Panc1 (cell line): ENCODE measurements at places on chromosomes 5 and 9.

- no peak for DNase-seq
These were observed 11.0 kb downstream of the IFNA21 start for GRCh38 chr9:21155501-21155900.

- no peak for DNase-seq
These were observed 14.9 kb upstream of the GFPT2 start for GRCh38 chr5:180367991-180368390.

DNA sequence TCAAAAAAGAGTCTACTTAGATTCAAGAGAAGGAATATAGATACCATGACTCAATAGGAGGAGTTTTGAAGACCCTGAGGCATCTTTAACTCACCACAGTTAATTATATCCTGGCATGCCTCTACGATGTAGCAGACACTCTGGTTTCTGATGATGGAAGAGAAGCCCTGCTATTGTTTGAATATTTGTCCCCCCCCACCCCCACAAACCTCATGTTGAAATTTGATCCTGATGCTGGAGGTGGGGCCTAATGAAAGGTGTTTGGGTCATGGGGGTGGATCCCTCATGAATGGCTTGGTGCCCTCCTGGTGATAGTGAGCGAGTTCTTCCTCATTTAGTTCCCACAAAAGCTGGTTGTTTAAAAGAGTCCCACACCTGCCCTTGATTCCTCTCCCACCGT lies 147.9 kb upstream of the TBCA start:
- DNase-seq, result no peak

DNA sequence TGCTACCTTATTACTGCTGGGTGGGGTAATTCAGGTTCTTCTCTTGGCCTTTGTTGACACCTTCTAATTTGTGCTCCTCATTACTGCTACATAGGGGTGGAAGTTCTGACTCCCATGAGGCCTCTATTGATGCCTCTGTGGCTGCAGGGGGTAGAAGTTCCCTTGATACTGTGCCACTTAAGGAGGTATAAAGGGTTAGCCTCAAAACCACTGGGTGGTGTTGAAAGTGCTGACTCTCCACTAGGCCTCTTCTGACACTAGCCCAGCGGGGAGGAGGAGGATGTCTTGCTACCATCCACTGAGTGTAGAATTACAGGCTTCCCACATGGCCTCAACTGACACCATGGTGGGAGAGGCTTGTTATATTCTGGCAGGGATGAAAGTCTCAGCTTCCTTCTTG lies 36.7 kb upstream of the CCDC112 start:
- no peak for DNase-seq

DNA sequence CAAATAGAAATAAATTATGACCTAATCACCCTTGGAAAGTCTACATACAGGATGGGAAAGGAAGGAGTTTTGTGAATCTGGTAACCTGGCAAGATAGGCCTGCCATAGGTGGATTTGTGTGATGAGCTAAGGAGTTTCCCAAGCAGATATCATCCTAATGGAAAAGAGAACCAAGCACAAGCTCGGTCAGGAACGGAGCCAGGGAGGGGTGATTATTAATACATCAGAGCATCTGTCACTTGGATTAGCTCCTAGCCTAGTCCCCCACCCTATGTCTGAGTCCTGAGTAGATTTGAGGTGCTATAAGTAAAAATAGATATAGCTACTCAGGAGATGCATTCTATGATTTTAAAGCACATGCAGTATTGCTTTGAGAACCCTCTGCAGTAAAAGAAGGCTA lies 57.3 kb upstream of the SMARCA2 start:
- no peak for DNase-seq

DNA sequence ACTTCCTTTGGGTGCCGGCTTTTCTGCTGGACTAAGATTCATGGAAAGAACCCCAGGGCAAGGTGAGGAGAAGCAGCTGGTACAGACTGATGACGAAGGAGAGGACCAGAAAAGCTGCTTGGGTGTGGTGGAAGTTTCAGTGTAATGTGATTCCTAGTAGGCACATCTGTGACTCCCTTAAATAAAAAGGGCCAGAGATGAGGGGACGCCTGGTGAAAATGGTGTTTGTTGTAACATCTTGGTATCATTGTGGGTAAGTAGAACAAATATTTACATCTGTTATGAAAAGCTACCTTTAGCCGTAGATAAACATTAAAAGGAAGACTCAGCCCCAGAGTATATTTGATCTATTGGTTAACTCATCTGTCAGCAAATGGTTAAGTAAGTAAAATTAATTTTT lies 33.8 kb downstream of the OTULINL start:
- no peak for DNase-seq

DNA sequence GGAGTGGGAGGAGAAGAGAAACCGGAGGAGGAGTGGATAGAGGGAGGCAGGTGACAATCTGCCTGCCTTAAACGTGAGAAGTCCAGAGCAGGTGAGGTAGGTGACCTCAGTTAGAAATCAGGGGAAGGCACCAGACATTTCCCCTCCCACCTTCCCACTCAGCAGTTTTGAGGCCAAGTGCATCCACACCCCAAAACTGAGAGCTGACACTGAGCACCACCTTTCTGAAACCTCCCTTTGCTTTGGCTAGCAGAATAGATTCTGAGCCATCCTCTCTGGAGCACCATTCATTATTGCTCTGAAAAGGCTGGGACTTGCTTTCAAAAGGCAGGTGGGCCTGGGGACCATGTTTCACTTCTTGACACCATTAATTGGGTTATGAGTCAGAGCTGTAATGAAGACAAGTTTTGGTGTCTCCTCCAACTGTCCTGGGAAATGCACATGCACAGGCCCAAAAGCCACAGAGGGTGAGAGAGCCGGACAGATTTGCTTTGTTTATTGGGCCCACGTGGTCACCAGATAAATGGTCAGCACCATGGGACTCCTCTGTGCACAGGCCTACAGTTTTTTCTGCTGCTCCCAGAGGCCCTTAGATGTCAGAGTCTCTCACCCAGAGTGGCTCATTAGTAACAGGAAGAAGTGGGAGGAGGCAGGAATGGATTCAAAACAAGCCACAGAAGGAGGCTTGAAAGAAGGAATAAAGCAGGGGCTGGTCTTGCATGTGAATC lies 314.7 kb downstream of the TLE1 start:
- DNase-seq, result no peak

GRCh38 chr9:128340691-128341434 lies 536 bp downstream of the SLC27A4 start:
- DNase-seq, result no peak

GRCh38 chr5:113221294-113222176 lies 213.3 kb downstream of the TSSK1B start:
- DNase-seq, result no peak

- no peak for DNase-seq
These were observed 588.0 kb upstream of the TUSC1 start for GRCh38 chr9:26266146-26266793.

- no peak for DNase-seq
These were observed 3.8 kb upstream of the ATP6V0E1 start for GRCh38 chr5:172979778-172980177.

DNA sequence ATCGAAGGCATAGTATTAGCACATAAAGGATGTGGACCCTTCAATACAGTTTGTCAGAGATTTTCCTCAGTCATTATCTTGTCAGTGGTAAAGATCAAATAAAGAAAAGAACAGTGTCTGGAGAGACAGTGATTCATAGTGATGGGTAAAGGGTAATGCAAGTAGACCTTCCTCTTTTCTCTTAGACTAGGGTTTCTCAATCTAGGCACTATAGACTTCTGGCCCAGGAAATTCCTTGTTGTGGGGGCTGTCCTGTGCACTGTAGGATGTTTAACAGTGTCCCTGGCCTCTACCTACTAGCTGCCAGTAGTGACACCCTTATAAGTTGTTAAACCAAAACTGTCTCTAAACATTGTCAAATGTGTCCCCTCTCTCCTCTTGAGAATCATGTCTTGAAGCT lies 6.9 kb downstream of the CAMK4 start:
- no peak for DNase-seq

GRCh38 chr5:133285583-133286021 lies 233.8 kb downstream of the HSPA4 start:
- peak; percentile 25 for DNase-seq

DNA sequence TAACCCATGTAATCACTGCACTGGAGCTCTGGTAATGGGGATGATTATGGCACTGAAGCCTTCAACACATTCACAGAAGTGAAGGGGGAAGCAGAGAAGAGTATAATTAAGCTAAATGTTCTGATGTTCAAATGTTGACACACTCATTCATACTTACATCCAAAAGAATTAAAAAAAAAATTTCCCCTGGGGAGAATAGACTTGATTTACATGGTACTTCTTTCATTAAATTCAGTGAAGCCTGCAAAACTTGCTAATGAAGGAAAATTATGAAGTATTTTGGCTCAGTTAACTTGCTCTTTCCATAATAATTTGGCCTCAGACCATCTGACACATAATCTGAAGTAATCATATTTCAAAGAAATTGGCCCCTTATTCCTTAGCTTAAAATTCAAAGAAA lies 428.8 kb downstream of the SH3GL2 start:
- no peak for DNase-seq

DNA sequence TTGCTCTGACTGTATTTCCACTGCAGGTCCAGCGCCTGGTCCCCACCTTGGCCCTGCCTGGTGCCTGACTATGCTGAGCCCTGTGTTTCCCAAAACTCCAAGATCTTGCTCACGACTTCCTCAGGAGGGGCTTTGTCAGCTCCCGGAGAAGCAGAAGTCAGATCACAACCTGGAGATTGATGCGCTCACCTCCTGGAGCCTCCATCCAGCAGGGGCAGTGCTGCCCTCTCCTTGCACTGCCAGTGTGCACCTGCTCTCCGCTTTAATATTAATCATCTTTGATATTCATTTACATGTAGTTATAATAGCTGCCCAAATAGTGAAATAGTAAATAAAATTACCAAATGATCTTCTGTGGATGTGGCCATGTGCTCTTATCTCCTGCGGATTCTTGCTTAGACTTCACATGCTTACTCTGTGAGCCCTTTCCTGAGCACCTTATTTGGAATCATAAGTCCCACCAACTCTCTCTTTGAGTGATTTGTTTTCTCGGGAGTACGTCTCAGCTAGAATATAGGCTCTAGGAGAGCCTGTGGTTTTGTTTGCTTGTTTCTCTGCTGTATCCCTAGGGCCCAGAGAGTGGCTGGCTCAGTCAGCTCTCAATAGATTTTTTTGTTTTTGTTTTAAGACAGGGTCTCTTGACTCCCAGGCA lies 17.4 kb downstream of the MAML1 start:
- no peak for DNase-seq

GRCh38 chr5:135130261-135131215 lies 96.5 kb upstream of the PITX1 start:
- DNase-seq, result no peak

DNA sequence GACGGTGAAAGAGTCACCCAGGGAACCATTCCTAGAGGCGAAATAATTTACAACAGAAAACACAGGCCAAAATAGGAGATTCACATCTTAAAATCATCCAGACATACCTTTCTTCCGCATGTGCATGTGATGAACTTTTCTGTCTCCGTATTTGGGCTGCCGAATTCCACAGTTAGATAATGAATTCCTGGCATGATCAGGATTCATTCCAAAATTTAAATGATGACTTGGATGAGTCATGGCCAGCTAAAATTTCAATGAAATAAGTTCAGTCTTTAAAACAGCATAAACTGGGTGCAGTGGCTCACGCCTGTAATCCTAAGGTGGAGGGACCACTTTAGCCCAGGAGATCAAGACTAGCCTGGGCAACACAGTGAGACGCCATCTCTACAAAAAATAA lies 82.7 kb downstream of the DROSHA start:
- no peak for DNase-seq

- no peak for DNase-seq
These were observed 73.0 kb downstream of the KCNIP1 start for GRCh38 chr5:170576602-170577535.

- no peak for DNase-seq
These were observed 119.2 kb downstream of the DAB2IP start for GRCh38 chr9:121770415-121771273.

- DNase-seq, result no peak
These were observed 773.4 kb downstream of the BRINP1 start for GRCh38 chr9:118595719-118596305.

- DNase-seq, result no peak
These were observed 55.9 kb downstream of the MRPL36 start for GRCh38 chr5:1743769-1744085.

- DNase-seq, result no peak
These were observed 195.5 kb downstream of the TMEM167A start for GRCh38 chr5:82881571-82882174.

DNA sequence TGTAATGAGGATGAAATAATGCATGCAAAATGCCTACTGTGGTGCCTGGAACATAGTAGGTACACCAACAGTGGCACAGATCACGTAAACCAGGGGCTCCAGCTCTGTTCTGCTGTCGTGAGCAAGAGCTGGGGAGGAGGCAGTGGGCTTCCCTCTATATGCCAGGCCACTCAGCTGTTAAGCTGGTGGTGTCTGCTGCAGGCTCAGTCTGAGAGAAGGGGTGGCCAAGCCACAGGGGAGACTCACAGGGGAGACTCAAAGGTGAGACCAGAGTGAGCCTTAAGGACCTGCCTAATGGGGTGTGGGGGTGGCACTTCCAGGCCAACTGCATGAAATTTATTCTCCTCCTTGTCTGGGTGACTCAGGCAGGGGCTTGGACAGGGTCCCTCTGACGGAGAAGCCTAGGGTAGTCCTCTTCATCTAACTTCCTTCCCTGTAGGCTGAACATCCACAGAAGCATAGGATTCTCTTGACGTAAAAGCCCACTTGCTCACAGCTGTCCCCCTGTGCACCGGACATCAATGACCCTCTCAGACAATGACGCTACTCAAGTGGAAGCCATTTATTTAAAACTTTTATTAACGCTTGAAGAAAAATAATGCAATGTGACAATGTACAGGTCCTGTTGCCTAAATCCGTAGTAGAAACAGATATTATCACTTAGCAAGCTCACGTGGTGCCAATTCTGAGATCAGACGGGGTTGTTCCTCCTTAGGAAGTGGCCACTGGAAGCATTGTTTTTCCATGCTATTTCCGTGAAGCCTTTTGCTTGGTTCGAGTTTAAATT lies 13.9 kb downstream of the STC2 start:
- no peak for DNase-seq

GRCh38 chr5:36654564-36654963 lies 48.2 kb downstream of the SLC1A3 start:
- no peak for DNase-seq

DNA sequence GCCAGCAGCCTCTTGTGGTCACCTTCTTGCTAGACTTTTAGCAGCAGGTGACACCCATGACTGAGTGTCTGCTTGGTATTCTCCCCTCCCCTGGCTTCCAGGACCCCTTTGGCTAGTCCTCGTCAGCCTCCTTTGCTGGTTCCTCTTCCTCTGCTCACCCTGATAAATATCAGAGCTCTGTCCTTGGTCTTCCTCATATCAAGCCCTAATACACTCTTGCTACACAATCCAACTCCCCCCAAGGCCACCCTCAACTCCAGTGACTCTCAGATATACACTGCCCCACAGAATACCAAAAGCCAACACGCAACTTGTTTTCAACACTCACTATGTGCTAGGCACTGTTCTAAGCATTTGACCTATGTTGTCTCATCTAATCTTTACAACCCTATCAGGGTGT lies 30.3 kb upstream of the LCP2 start:
- DNase-seq, result no peak
